Activated CD8-positive, alpha-beta T cell treated with anti-CD3 and anti-CD28 coated beads for 36 hours (primary cell): ENCODE measurements at places on chromosomes 16 and 17.

- H3K36me3 ChIP-seq: no peaks in the 10 kb centered on the region
- H3K27ac ChIP-seq: no peak overlapping the region
- peaks cover 6% of the 10 kb centered on the region for H3K27me3 ChIP-seq
- no peak overlapping the region for H3K4me3 ChIP-seq
- no peaks in the 10 kb centered on the region for H3K4me1 ChIP-seq
Measured at GRCh38 chr16:25925421-25925820, 233.7 kb downstream of the HS3ST4 start.

DNA sequence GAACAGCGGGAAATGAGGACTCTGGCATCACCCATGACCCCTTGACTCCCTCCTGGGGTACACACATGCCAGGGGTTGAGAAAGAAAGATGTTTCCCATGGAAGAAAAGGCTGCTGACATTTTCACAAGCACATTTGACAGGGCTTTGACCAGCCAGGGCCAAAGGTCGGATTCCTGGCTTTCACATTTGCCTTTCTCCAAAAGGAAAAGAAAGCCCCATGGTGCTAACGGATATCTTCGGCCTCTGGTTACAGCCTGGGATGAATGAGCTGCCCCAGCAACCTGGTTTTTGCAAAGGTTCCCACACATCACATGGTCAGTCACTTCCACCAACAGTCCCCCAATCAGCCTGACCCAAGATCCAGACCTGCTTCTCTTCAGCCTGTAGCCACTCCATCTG, 478.2 kb upstream of the CDH11 start:
- H3K27me3 ChIP-seq: no peaks in the 10 kb centered on the region
- H3K4me1 ChIP-seq: no peaks in the 10 kb centered on the region
- H3K36me3 ChIP-seq: no peaks in the 10 kb centered on the region
- no peak overlapping the region for H3K4me3 ChIP-seq
- no peak for DNase-seq

GRCh38 chr16:16867973-16868372, 489.0 kb downstream of the NPIPA7 start:
- DNase-seq: no peak
- H3K4me1 ChIP-seq: no peaks in the 10 kb centered on the region
- H3K4me3 ChIP-seq: no peak overlapping the region
- H3K27me3 ChIP-seq: peaks cover 8% of the 10 kb centered on the region

DNA sequence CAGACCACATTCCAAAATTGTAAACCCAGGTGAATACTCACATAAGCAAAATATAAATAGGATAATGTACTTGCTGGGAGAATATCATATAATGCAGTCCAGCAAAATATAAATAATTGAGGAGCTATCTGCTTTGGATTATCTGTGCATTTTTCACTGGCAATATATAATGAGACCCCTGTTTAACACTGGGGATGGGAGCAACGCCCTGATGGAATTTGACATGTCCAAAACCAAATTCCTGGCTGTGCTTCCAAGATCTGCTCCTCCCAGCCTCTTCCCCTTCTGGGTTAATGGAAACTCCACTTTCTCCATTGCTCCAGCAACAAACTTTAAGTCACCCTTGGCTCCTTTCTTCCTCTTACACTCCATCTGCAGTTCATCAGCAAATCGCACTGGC, 35.5 kb upstream of the HLF start:
- DNase-seq: no peak
- no peak overlapping the region for H3K27ac ChIP-seq
- H3K27me3 ChIP-seq: peaks cover 6% of the 10 kb centered on the region
- no peaks in the 10 kb centered on the region for H3K4me1 ChIP-seq
- H3K36me3 ChIP-seq: no peaks in the 10 kb centered on the region

DNA sequence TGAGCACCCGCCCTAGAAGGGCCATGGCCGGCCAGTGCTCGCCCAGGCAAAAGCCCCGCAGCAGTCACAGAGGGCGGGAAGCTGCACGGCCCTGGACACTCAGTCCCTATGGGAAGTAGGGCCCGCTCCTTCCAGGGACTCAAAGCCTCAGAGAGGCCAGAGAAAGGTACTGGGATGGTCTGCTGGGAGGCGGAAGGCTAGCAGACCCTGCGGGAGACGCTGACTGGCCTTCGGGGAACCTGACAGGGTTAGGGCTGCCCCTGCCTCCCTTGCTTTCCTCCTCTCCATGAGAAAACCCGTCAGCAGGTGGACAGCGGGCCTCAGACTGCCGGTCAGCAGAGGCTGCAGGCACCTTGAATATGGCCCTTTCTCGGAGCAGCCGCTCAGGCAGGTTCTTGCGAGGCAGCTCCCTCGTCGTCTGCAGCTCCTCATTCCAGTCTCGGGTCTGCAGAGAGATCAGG, 11.5 kb downstream of the CLUH start:
- H3K27ac ChIP-seq: no peak overlapping the region
- H3K4me3 ChIP-seq: no peak overlapping the region
- DNase-seq: no peak
